PC-9 (cell line): ENCODE measurements at places on chromosomes 1 and 21.

DNA sequence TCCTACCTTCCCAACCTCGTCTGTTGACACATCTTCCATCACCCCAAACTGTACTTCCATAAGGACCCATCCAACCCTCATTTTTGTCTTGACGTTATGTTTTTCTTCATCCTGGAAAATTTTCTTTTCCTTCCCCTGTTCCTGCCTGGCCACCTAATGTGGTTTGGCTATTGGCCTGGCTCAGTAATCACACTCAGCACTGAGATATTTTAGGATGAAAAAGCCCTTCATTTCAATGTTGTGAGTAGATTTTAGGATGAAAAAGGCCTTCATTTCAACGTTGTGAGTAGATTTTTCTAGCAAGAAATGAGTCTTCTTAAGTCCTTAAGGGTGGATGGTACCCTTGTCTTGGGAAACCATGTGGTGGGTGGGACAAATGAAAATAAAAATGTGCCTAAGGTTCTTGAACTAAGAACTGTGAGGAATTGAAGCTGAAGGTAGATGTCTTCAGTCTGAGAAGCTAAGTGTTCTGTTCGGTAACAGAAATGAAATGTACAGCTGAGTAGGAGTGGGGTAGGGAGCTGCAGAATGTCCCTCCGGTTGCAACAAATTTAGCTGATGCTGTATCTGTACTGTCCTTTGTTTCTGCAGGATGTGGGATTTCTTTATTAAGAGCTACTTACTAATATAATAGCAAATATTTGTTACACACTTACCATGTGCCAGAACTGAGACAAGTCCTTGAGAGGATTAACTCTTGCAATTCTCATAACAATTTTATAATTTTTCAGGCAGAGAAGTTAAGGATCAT lies 36.1 kb downstream of the DNTTIP2 start:
- DNase-seq: peak; percentile 26

- no peak for DNase-seq
Measured at GRCh38 chr1:48790397-48790796, 13.7 kb upstream of the BEND5 start.

DNA sequence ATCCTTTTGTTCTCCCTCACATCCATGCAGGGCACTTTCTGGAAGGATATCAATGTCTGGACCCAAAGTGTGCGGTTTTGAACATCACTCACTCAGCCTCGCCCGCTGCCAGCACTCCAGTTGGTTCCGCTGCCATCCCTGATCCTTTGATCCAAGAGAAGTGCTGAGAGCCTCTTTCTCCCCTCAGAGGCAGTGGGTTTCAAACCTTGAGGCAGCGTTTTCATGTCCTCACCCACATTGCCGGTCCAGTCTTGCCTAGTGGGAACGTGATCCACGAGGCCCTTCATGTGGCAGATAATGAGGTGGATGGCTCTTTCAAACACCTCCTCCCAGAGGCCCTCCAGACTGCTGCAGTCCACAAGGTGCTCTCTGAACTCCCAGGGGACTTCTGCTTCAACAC lies 122.2 kb downstream of the ACTL8 start:
- no peak for DNase-seq

- no peak for DNase-seq
Measured at GRCh38 chr1:151720554-151720953, 768 bp upstream of the RIIAD1 start.

- no peak for DNase-seq
Measured at GRCh38 chr1:62500210-62500609, 63.4 kb downstream of the USP1 start.

- DNase-seq: no peak
Measured at GRCh38 chr1:8871965-8872399, 6.5 kb downstream of the ENO1 start.

DNA sequence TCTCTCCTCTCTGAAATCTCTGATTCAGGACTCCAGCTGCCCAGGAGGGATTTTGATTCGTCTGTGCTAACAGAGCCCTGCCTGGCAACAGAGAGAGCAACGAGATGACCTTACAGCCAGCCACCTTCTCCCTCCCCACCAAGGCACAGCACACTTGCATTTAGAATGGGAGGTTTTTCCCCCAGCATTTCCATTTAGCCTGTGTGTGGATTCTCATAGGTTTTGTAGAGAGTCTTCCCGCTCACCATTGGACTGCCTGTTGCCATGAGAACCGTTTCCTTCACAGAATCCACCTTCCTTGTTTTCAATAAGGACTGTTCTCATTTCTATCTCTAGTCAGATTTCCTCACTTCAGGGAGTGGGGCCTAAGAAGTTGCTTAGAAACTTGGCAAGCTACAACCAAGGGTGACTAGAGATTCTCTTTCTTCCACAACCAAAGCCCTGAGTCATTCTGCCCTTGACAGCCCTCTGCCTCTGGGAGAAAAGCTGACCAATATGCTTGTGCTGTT lies 5.8 kb upstream of the IKBKE start:
- DNase-seq: peak; percentile 44

DNA sequence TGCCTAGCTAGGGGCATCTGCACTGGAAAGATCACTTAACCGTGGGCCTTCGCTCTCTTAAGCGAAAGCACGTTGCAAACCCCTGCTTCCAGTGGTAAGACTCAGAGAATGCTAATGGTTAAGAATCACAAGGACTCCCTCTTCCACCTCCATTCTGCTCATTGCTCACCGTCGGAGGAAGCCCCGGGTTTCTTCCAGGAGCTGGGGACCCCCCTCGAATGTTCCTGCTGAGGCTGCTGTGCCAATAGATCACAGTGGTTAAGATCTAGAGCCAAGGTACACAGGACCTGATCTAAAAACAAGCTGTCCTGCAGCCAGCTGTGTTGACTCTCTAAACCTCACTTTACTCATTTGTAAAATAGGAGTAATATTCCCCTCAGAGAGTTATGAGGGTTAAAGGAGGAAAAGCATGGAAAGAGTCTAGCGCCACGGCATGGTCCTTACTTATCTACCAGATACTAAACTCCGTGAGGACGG lies 765 bp downstream of the VAMP3 start:
- no peak for DNase-seq

DNA sequence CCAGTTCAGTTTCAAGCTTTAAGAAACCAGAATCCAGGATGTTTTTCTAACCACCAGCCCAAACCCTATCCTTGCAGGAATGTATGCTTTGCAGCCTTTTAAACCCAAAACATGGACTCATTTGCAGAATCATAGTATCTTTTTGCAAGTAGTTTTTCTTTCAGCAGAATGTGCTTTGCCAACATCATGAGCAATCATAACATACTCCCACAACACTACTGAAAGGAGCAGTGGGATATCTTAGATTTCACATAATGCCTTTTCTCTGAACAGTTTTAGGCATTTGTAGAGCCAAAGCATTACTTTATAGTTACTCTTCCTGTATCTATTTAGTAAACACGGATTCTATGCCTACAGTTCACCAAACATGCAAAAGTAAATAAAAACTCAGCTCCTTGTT lies 10.0 kb upstream of the SH2D2A start:
- DNase-seq: no peak

DNA sequence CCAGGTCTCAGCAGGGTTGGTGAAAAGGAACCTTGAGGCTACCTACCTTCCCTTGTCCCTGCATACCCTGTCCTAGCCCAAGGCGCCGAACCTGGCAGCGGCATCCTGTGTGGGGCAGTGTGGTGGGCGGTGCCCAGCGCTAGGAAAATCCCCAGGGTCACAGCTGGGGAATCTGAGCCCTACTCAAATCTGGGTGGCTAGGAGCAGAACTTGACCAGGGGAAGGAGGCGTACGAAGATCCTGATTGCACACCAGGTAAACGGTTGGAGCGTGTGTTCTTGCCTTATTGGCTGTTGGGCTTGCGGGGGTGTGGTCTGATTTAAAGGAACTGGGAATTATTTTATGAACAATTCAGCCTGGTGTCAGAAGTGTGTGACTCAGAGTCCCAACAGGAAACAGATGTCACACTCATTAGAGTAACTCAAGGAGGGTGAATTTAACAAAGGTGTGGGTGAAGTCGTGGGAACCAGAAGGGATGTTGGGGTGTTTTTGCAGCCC lies 118.6 kb downstream of the LRIG2 start:
- DNase-seq: peak; percentile 78

DNA sequence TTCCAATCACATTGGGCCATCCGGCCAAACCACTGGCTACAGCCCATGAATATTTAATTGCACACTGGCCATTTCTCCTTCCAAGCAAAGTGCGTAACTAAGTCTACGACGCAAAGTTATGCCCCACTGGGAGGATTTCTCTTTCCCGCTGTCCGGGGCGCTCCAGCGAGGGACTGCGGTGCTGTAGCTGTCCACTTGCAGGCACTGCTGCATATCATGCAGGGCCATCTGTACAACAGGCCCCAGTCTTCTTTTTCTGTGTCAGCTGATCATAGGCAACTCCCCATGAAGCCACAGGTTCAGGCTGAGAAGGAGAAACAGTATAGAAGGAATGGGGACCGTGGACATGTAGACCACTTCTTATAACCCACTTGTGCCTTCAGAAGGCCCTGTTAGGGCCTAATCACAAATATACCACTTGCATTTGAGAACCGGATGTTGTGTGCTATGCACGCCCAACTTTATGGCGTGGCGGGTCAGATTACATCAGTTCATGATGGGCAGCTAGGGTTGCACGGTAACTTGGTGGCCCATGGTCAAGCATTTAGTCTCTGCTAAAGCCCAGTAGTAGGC lies 58.0 kb downstream of the ADSS2 start:
- no peak for DNase-seq

GRCh38 chr1:180210008-180210620 lies 19.9 kb upstream of the LHX4 start:
- peak; percentile 43 for DNase-seq

GRCh38 chr1:235586413-235586812 lies 63.2 kb downstream of the GNG4 start:
- no peak for DNase-seq

GRCh38 chr1:16168622-16169360 lies 12.9 kb upstream of the EPHA2 start:
- DNase-seq: no peak

DNA sequence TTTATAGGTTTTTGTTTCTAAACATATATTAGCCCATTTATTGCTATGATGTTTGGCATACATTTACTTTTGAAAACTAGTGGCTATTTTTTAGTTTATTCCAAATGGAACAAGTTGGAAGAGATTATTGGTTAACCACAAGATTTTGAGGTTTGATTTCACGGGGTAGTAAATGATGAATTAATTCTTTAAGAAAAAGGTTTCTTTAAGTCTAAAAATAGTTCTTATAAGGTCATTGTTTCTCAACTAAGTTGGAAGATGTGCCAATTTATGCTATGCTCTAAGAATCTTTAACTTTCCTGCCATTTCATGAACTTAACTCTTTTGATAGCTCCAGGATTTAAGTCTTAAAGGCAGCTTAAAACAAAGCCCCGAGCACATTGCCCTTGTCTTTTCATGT lies 183.8 kb downstream of the LMO4 start:
- DNase-seq: no peak

DNA sequence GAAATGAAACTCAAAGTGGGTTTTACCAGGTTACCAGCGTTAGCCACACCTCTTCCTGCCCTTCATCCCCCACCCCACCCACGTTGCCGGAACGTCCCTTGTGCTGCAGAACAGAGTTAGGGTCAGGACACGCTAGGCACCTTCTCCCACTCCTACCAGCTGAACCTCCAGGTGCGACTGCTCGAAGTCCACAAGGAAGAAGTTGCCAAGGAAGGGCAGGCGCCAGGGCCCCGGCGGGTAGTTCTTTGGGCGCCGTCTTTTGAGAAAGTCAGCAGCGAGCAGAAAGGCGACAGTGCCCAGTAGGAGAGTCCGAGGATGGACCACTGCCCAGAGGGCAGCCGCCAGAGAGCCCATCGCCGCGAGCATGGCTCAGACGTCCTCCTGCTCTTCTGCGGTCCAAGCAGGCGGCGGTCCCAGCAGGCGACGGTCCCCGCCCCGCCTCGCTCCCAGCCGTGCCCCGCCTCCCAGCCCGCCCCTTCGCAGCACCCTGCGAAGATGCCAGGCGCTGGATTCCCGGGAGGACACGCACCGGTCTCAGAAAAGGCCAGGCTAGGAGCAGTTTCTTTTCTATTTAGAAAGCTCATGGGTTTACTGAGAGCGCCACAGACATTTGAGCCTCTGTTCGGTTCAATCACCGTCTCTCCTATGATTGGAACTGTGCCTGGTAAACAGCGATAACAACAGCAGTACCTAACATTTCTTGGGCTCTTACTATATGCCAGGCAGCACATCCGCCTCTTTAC lies at the start of gene CYP2J2:
Gene CYP2J2 (minus strand): TSS at position 393 of the 743 bp plus-strand sequence. CDS start 27 bp downstream, at position 366.
- peak; percentile 47 for DNase-seq

DNA sequence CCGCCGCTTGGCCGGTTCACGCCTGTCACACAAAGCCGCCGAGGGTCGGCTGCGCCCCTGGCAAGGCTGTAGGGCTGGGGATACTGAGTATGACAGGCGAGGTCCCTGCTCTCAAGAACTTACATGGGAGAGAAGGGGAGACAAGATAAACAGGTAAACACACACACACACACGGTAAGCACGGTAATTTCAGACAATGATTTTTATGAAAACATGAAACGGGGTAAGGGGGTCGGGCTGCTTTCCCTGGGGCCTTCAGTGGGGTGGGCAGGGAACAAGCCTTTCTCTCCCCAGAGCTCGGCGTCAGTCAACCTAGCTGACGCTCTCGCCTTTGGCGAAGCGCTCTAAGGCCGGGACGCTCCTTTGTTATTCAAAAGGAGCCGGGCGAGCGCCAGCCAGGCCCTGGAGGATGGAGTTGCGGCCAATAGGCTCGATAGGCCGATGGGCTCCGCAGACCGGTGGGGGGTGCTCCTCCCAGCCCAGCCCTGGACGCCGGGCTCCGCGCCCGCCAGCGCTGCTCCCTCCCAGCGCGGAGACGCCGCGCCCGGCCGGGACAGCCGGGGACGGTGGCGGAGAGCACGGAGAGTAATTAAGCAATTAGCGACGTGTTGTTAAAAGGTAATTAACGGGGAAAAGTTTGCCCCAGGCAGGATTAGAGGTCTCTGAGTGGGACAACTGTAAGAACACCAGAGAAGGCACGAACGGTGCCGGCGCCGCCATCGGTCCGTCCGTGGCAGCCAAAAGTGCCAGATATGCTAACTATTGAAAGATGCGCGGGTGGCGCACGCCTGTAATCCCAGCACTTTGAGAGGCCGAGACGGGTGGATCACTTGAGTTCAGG lies 950 bp upstream of the INKA2 start:
- DNase-seq: peak; percentile 50

DNA sequence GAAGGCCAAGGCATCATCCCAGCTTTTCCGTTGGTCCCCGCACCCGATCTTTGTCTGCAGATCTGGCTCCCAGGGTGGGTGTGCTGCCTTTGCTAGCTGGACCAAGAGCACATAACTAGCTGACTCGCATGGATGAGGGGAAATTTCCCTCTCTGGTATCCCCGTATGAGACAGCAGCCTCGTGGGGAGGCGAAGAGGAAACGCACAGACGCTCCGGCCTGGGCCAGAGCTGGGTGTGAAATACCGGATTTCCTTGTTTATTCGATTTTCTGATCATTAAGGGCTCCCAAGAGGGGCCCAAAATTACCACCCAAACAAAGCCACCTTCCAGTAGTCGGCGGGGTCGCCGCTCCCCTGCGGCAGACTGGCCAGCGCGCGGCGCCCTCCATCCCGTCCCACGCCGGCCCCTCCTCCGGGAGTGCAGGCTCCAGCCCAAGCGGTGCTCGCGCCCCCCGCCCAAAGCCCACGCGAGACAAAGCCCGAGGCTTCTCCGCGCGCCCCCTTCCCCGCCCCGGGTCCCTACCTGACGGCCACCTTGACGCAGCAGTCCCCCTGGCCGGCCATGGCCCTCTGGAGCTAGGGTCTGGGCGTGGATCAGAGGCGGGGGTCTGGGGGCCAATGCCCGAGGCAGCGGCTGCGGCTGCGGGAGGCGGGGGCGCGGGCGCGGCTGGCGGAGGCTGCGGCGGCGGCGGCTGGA lies 546 bp downstream of the KIF21B start:
- no peak for DNase-seq

- no peak for DNase-seq
Measured at GRCh38 chr1:33930346-33931110, 66.6 kb downstream of the HMGB4 start.
